ENCODE measurements at places on chromosomes 13 and 19. TPM values are rescaled to one million over a fixed set of nuclear protein-coding genes. Genes with fewer than 3 reads are reported as not detected.

- no peak for DNase-seq
Observed at GRCh38 chr19:55443045-55443823, at the start of gene SHISA7. SHISA7 (minus strand) TSS chr19:55443300; CDS start chr19:55442863, 437 bp downstream.

GRCh38 chr19:15253061-15253460 lies 20.8 kb upstream of the EPHX3 start:
- no peak for DNase-seq

The SAFB2 gene
- total RNA-seq: 24.0 TPM

- no peak for DNase-seq
Observed at GRCh38 chr13:23512762-23513395, 57.3 kb upstream of the TNFRSF19 start.
